ENCODE measurements at places on chromosomes 5 and 9.

GRCh38 chr9:114363424-114363823 is 24.4 kb downstream of the AKNA start:
- no peak overlapping the region for H3K27ac ChIP-seq
- H3K27me3 ChIP-seq = no peaks in the 10 kb centered on the region
- no peak overlapping the region for H3K4me3 ChIP-seq
- H3K4me1 ChIP-seq = no peaks in the 10 kb centered on the region
- H3K36me3 ChIP-seq = peaks cover 41% of the 10 kb centered on the region

GRCh38 chr9:115672477-115673316 is 480.9 kb upstream of the PAPPA start:
- no peaks in the 10 kb centered on the region for H3K36me3 ChIP-seq
- no peak overlapping the region for H3K4me3 ChIP-seq
- no peaks in the 10 kb centered on the region for H3K4me1 ChIP-seq
- no peak overlapping the region for H3K27ac ChIP-seq
- DNase-seq = no peak

GRCh38 chr5:6768590-6769230 is 55.5 kb downstream of the TENT4A start:
- no peaks in the 10 kb centered on the region for H3K27me3 ChIP-seq
- H3K36me3 ChIP-seq = no peaks in the 10 kb centered on the region
- H3K27ac ChIP-seq = no peak overlapping the region
- H3K4me1 ChIP-seq = peaks cover 2% of the 10 kb centered on the region
- H3K4me3 ChIP-seq = no peak overlapping the region

- H3K27ac ChIP-seq = no peak overlapping the region
- peaks cover 10% of the 10 kb centered on the region for H3K4me1 ChIP-seq
- H3K4me3 ChIP-seq = no peak overlapping the region
- no peak for DNase-seq
- no peaks in the 10 kb centered on the region for H3K27me3 ChIP-seq
- no peaks in the 10 kb centered on the region for H3K36me3 ChIP-seq
Observed at GRCh38 chr9:128072144-128073021, 4.4 kb downstream of the SLC25A25 start.

DNA sequence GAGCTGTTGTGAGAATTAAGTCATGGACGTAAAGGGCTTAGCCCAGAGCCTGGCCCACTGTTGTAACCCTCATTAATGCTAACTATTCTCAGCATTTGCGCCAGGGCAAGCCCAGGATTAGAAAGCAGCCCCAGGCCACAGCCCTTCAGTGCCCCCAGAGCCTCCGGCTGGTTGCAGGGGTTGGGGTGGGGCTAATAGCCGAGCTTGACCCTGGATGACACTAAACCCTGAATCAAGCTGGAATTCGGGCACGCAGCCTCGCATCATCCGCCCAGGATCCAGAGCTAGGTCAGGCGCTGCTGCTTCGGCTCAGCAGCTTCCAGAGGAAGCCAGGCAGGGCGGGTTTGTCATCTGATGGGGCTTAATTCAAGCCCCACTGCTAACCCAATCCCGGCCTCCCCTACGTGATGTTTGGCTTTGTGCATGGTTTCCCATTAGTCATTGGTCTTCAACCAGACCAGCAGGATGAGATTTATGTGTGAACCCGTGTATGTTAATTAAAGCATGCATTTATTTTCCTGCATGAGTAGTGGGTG is 1.2 kb upstream of the MEGF9 start:
- no peak overlapping the region for H3K27ac ChIP-seq
- no peaks in the 10 kb centered on the region for H3K36me3 ChIP-seq
- peaks cover 17% of the 10 kb centered on the region for H3K27me3 ChIP-seq
- H3K4me1 ChIP-seq = peaks cover 8% of the 10 kb centered on the region
- peak overlapping the region; percentile 56 for H3K4me3 ChIP-seq

GRCh38 chr5:1720396-1721110 is 79.1 kb downstream of the MRPL36 start:
- DNase-seq = peak; percentile 29
- peaks cover 2% of the 10 kb centered on the region for H3K27me3 ChIP-seq
- H3K4me1 ChIP-seq = no peaks in the 10 kb centered on the region
- H3K27ac ChIP-seq = no peak overlapping the region
- no peaks in the 10 kb centered on the region for H3K36me3 ChIP-seq

GRCh38 chr9:17531642-17532254 is 47.1 kb upstream of the SH3GL2 start:
- peak; percentile 73 for DNase-seq
- no peaks in the 10 kb centered on the region for H3K27me3 ChIP-seq
- H3K27ac ChIP-seq = no peak overlapping the region

- peak overlapping the region; percentile 56 for H3K4me3 ChIP-seq
- no peak for DNase-seq
- H3K27ac ChIP-seq = no peak overlapping the region
- H3K4me1 ChIP-seq = peaks cover 3% of the 10 kb centered on the region
Observed at GRCh38 chr9:38066914-38067858, 1.8 kb downstream of the SHB start.

DNA sequence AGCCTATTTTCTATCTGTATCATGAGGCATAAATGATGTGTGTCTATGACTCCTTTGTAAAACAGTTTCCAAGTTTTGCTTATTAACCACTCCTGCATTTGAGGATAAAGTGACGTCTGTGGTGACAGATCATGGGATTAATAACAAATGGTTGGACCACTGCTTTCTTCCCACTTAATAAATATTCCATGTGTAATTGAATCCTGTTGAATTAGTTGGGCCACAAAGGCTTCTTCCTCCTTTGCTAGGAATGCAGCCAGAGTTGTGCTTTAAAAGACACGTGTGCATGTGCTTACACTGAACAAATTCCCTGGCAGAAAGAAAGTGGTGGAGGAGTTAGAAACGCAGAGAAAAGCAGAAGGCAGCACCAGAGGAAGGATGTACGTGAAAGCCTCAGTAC is 150.2 kb downstream of the ACTBL2 start:
- H3K4me1 ChIP-seq = no peaks in the 10 kb centered on the region
- no peaks in the 10 kb centered on the region for H3K36me3 ChIP-seq
- DNase-seq = no peak

GRCh38 chr5:128774605-128775004 is 190.7 kb upstream of the SLC27A6 start:
- H3K27ac ChIP-seq = no peak overlapping the region
- no peaks in the 10 kb centered on the region for H3K27me3 ChIP-seq
- no peak overlapping the region for H3K4me3 ChIP-seq
- H3K4me1 ChIP-seq = peaks cover 9% of the 10 kb centered on the region

DNA sequence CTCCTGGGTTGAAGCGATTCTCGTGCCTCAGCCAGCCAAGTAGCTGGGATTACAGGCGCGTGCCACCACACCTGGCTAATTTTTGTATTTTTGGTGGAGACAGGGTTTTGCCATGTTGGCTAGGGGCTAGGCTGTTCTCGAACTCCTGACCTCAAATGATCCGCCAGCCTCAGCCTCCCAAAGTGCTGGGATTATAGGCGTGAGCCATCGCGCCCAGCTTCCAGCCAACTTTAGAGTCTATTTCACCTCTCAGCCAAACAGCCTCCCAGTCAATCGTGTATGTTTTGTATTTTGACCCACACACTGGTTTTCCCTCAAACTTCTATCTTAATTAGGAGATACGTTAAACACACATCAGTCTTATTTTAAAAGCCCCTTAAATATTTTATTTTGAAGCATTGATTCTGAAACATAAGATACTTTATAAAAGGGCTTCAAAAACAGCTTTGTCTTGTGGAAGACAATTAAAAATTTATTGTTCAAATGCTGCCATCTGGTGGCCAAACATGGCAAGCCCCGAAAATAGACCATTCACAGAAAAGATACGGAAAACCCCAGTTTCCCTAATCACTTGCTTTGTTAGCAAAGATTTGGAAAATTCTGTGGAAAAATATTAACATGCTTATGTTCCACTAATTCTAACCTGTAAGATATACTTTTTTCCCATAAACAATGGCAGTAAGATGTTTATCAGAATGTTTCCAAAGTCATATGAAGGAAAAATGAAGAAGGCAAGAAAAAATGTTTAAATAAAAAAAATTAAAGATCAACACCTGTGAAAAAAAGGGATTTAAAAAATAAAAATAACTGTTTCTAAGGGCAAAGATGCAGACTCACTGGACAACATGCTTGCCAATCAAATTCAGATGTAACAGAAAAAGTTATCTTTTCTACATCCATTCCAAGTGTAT is 33.1 kb downstream of the APTX start:
- H3K36me3 ChIP-seq = peaks cover 6% of the 10 kb centered on the region
- no peaks in the 10 kb centered on the region for H3K4me1 ChIP-seq
- H3K27ac ChIP-seq = no peak overlapping the region

GRCh38 chr5:107570181-107570580 is 100.6 kb downstream of the EFNA5 start:
- peaks cover 2% of the 10 kb centered on the region for H3K4me1 ChIP-seq
- no peaks in the 10 kb centered on the region for H3K27me3 ChIP-seq
- no peak overlapping the region for H3K27ac ChIP-seq
- DNase-seq = no peak

DNA sequence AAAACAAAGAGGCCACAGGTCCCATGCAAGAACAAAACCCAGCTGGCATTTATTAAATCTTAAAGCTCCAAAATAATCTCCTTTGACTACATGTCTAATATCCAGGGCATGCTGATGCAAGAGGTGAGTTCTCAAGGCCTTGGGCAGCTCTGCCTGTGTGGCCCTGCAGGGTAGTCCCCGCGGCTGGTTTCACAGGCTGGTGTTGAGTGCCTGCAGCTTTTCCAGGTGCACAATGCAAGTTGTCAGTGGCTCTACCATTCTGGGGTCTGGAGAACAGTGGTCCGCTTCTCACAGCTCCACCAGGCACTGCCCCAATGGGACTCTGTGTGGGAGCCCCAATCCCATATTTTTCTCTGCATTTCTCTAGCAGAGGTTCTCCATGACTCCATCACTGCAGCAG is 54.4 kb upstream of the HCN1 start:
- no peaks in the 10 kb centered on the region for H3K27me3 ChIP-seq
- no peak overlapping the region for H3K4me3 ChIP-seq
- H3K36me3 ChIP-seq = no peaks in the 10 kb centered on the region
- H3K4me1 ChIP-seq = no peaks in the 10 kb centered on the region
- no peak for DNase-seq
- no peak overlapping the region for H3K27ac ChIP-seq
